ENCODE measurements at places on chromosomes 2 and 18.

- no peak for DNase-seq
Measured at GRCh38 chr2:100240386-100240785, 81.9 kb downstream of the LONRF2 start.

- no peak for DNase-seq
Measured at GRCh38 chr2:200756618-200757321, 54.9 kb upstream of the BZW1 start.

DNA sequence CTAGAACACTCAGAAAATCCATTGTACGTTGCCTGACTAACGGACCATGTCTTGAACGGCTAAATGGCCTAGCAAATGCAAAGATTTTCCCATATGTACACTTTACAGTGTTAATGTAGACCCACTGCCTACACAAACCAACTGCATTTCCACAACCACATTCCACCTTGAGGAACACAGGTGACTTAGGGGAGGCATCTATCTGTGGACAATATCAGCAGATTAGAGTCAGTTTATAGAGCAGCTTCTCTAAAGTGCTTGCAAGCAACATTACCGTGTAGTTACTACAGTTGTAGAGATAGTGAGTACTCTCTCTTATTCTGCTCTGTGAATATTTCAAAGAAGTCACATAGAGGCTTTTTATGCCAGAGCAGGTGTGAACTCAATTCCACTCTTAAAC lies 139.6 kb downstream of the TCF4 start:
- no peak for DNase-seq

DNA sequence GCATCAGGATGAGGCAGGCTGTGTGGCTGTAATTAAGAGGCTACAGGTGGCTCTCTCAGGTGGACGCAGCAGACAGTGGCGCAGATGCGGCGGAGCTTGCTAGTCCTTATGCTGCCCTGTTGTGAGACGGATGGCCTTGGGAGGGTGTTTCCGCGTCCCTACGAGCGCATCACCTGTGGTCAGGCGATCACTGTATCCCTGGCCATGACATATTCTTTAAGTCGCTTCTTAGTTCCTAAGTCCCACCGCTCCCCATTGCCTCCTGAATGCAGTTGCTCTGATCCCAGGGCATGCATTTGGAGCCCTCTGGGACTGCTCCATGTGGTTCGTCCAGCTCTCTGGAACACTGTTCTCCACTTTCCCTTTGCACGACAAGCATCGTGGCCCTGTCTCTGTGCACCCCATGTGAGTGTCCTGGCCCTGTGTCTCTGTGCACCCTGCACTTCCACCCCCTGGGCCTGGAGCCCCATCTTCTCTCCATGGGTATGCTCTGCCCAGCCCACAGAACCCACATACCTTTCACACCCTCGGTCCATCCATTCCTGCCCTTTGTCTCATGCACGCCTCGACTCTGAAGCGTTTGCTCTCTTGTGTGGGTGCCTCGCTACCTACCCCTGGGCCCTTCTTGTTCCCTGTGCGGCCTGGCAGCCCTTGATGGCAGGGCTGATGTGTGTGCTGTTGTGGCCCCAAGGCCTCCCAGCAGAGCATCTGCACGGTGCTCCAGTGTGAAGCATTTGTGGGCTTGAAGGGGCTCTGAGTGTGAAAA lies 74.4 kb downstream of the SH3RF3 start:
- DNase-seq = no peak

GRCh38 chr2:232333361-232334135 lies 45.0 kb upstream of the ALPP start:
- no peak for DNase-seq

- DNase-seq = no peak
Measured at GRCh38 chr2:105257981-105258380, 16.4 kb downstream of the GPR45 start.

DNA sequence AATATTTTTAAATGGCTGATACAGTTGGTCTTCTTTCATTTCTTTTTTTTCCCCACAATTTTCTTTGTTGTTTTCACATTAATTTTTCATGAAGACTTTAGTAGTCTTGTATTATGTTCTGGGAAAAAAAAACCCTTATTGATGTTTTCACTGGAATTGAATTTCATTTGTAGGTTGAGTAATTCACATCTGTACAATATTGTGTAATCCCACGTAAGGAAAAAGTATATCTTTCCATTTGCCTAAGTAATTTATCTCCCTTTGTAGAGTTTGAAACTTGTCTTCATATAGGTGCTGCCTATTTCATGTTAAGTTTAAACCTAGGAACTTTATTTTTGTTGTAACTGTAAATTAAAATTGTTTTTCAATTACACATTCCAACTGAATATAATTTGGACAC lies 2.0 kb downstream of the DNAJC27 start:
- no peak for DNase-seq

- no peak for DNase-seq
Measured at GRCh38 chr2:156476021-156476849, 40.1 kb downstream of the GPD2 start.

- no peak for DNase-seq
Measured at GRCh38 chr2:233837694-233838229, 16.6 kb downstream of the HJURP start.

All from stimulated activated CD4-positive, alpha-beta T cell treated with anti-CD3 and anti-CD28 coated beads, TNF-alpha, amount 100 ng/mL, for 4 hours (primary cell).